ENCODE measurements at places on chromosomes 6 and 20.

DNA sequence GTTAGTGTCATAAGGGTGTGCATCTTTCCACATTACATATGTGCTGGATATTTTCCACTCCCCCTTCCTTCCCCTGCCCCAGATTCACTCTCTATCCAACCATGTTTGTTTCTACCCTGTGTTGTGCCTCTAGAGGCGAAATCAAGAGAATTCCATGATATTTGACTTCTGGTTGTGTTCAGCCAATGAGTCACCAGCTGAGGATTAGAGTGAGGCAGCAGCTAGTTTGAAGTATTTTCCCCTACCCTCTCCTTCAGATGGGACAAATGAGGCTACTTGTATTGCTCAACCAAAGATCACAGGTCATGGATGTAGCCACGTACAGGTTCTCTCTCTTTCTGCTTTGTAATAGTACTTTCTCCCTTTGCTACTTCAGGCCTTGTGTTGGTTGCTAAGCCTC, 24.5 kb upstream of the OR2J2 start:
- no peak for DNase-seq

DNA sequence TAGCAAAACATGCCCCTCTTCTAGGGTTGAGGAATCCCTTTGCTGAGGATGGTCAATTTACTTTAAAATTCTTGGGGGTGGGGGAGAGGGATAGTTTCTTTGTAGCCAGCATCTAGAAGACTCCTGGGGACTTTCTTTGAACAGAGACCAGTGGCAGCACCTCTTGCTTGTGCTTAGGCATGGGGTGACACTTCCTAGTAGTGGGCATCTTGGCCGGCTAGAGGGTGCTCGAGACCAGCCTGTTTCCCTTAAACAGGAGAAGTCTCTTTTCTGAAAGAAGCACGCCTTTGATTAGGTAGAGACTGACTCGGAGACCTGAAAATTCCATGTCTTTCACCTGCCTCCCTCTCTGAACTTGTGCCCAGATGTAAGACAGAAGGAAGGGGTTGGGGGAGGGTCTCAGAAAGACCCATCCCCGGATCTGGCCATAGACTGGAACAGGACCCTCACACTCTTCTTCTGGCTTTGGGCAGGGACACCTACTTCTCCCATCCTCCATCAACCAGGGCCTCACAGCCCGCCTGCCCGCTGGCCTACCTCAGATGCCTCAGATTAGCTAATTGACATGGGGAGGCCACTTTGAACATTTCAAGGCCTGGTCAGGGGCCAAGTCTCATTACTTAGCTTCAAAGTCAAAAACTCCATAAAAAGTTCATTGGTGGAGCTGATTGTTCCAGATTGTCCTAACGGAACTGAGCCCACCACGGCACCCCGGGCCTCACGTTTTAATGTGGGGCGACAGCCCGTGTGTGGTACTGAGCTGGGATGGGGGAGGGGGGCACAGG, 172.2 kb downstream of the CDC5L start:
- no peak for DNase-seq

DNA sequence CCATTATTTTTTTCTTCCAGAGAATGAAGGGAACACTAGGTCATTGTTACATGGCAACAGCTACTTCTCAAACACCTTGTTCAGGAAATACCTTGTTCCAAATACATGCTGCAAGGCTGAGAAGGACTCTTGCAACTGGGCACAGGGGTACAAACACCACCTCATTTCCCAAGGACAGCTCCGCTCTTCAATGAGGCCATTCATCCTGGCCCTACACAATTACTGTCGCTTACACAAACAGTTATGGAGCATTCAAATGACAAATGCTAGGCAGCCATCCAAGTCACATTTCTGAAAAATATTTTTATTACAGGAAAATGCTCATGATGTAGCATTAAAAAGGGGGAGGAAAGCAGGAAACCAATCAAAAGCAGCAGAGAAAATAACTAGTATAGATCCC, 611.9 kb downstream of the DHX35 start:
- DNase-seq = no peak

DNA sequence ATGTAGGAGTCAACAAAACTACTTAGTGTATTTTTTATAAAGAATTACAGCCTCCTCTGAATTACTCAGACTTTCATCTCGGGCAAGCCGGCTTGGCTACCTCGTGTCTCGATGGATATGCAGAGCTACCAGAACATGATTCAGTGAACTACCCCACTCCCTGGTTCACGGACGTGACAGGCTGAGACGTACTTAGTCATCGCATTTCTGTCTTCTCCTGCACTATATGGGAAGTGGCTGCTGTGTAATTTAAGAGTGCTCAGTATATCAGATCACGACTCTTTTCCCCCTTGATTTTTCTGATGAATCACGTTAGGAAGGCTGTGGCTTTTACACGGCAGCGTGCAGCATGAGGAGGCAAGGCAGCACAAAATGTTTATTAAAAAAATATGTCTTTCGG, 302.7 kb upstream of the ZFP64 start:
- DNase-seq = no peak

- no peak for DNase-seq
Observed at GRCh38 chr6:26342106-26343004, 22.6 kb upstream of the BTN3A2 start.
